Non-pigmented ciliary epithelial cell (primary cell): ENCODE measurements at places on chromosomes 3 and 15.

GRCh38 chr3:22380253-22380652, 629.2 kb upstream of the ZNF385D start:
- no peak for DNase-seq

- no peak for DNase-seq
Observed at GRCh38 chr3:125318167-125318865, 56.8 kb downstream of the ZNF148 start.

- no peak for DNase-seq
Observed at GRCh38 chr3:157442729-157443128, 6.1 kb downstream of the PTX3 start.

GRCh38 chr15:70503073-70503745, 260.1 kb downstream of the UACA start:
- DNase-seq = no peak

DNA sequence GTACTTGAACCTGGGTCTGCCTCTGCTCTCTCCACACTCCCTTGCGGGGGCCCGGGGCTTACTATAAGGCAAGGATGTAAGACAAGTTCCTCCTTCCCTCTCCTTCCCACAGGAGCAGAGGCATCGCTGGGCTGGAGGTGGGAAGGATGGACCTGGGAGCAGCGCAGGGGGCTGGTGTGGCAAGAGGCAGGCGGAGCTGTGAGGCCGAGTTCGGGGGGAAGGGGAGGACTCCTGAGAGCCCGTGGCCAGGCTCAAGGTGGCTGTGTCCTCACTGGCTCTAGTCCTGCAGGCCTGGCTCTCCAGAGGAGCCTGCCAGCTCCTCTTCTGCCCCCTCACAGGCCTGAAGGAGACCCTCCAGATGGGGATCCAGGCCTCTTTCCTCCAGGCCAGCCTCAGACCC, 1.0 kb upstream of the NR2E3 start:
- DNase-seq = no peak

DNA sequence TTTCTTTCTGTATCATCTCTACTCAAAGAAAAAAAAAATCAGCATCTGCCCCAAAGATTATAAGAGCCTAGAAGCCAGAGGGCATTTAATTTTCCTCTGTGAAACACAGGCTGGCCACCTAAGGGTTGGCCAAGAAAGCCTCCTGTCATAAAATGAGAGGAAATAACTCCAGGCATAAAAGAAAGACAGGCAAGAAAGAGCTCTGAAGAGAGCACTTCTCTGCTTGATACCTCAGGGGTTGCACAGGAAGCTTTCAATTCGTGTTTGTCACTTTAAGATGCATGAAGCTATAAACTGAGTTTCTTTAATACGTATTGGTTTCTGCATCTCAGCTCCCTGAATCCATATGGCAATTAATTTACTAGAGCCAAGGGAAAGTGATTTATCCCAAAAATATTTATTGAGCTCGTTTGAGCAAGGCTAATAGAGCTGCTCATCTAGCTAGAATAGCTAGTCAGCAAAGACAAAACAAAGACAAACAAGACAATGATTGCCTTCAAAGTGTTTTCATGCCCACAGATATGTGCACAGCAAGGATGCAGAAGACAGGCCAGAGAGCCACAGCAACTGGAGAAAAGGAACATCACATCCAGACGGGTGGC, 35.5 kb downstream of the ATP8B4 start:
- no peak for DNase-seq

DNA sequence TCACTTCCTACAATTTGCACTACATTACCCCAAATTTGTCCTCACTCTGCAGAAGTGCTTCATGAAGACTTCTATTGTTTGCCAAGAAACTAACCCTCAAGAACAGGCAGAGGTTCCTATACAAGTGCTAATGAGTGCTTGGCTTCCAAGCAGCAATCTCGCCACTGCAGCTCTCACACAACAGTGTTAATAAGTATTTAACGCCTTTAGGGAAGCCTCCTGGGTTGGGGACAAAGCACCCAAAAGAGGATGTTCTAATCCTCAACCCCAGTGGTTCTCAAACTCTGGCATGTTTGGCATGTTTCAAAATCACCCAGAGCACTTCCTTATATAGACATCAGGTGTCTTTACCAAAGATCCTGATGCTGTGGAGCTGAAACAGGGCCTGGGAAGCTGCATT, 64.6 kb downstream of the ZIC4 start:
- DNase-seq = no peak

- DNase-seq = no peak
Observed at GRCh38 chr3:161430307-161430706, 59.0 kb upstream of the SPTSSB start.

DNA sequence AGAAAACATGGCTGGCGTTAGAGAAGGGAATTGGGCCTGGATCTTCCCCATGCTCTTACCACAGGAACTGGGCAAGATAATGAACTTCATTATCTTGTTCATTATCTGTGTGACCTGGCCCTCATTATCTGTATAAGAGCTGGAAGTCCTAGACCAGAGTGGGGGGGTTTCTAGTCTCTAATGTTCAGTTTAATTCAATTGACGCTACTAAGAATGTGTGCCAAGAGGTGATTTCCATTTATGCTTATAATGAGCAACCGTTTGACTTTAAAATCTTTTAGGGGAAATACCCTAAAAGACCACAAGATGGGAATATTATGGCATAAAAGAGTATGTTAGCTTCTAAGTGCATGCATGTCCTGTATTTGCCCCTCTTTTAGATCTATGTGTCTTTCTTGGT, 59.1 kb upstream of the CSTA start:
- no peak for DNase-seq

DNA sequence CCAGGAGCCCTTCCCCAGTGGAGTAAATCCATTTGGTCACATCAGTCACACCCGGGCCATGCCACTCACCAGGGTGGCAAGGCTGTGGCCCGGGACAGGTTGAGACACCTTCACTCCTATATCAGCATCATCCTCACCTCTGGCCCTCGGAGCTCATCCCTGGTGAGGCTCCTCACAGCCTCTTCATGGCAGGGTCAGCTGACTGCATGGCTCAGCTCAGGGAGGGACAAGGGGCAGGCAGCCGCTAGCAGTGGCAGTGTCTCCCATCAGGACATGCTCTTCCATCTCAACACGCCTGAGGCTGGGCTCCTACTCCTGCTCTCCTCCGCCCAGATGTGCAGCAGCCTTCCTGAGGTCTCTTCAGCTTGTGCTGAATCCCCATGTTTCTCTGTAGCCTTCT, 26.4 kb upstream of the PARL start:
- DNase-seq = no peak

DNA sequence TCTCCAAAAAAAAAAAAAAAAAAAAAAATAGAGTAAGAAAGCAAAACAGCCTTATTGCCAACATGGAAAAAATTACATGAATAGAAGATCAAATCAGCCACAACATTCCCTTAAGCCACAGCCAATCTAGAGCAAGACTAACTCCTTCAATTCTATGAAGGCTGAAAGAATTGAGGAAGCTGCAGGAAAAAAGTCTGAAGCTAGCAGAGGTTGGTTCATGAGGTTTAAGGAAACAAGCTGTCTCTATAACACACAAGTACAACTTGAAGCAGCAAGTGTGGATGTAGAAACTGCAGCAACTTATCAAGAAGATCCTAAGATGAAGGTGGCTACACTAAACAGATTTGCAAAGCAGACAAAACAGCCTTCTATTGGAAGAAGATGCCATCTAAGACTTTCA, 9.3 kb downstream of the PARL start:
- no peak for DNase-seq

DNA sequence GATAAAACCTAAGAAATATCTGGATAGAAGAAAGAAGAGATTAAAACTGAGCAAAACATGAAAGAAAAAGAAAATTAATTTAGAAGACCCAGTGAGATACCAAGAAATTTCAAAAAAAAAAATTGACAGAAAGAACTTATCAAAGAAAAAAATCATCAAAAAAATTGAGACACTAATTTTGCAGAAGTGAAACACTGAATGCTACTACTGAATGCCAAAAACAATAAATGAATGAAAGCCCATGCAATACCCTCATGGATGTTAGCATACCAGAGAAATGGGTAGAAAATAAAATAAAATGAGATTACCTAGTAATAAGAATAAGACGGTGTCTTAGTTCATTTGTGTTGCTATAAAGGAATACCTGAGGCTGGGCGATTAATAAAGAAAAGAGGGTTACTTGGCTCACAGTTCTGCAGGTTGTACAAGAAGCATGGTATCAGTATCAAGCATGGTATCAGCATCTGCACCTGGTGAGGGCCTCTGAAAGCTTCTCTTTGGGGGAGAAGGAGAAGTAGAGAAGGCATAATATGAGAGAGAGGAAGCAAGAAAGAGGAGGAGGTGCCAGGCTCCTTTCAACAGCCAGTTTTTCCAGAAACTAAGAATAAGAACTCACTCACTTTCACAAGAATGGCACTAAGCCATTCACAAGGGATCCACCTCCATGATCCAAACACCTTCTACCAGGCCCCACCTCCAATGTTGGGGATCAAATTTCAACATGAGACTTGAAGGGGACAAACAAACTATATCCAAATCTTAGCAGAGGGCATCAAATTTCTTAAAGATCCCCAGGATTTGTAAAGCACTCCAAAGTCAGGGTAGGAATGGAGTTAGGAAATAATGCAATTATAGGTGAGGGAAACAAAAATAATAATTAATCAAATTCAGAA, 73.2 kb downstream of the BTLA start:
- no peak for DNase-seq

- DNase-seq = no peak
Observed at GRCh38 chr3:79930196-79930595, 162.4 kb upstream of the ROBO1 start.
